ENCODE measurements at places on chromosomes 6 and 20.
A peak's percentile ranks its signal among the peaks of the same experiment; 100 is the strongest.

- no peak for DNase-seq
Measured at GRCh38 chr6:81694855-81695254, 57.6 kb downstream of the TENT5A start.

DNA sequence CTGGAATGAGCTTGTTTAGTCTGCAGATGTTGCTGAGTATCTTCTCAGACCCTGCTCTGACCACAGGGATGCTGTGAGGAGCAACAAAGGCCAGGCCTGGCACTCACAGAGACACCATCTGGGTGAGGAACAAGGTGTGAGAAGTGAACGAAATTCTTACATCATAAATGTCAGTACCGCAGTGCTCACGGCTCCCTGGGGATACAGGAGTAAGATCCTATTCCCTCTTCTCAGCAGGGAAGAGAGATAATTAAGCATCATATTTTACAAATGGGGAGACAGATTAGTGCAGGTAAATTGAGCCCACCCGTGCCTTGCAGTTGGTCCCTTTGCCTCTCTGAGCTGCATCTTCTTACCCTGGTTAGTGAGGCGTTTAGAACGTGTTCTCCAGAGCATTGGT, 106.2 kb downstream of the DTD1 start:
- no peak for DNase-seq

DNA sequence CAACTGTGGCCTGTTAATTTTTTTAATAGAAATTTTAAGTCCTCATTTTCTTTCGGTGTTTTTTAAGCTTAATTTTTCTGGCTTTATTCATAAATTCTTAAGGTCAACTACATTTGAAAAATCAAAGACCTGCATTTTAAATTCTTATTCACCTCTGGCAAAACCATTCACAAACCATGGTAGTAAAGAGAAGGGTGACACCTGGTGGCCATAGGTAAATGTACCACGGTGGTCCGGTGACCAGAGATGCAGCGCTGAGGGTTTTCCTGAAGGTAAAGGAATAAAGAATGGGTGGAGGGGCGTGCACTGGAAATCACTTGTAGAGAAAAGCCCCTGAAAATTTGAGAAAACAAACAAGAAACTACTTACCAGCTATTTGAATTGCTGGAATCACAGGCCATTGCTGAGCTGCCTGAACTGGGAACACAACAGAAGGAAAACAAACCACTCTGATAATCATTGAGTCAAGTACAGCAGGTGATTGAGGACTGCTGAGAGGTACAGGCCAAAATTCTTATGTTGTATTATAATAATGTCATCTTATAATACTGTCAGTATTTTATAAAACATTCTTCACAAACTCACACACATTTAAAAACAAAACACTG, 10.1 kb downstream of the HFE start:
- peak; percentile 42 for DNase-seq

DNA sequence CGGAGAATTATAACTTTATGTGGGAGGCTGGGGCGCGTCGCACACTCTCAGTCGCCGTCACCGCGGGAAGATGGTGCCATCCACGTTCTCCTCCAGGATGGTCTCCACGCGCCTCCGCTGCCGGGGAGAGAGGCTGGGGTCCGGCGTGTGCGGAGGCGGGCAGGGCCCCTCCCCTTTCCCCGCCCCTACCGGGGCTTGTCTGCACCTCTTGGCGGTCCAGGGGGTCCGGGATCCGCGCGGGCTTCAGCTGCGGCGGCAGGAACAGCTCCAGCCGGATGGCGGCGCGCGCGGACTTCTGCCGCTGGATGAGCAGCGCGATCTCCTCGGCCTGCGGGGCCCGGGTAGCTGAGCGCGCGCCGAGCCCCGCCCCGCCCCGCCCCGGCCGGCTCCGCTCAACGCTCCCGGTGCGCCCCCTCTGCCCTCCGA, 807 bp downstream of the LKAAEAR1 start:
- DNase-seq = no peak

DNA sequence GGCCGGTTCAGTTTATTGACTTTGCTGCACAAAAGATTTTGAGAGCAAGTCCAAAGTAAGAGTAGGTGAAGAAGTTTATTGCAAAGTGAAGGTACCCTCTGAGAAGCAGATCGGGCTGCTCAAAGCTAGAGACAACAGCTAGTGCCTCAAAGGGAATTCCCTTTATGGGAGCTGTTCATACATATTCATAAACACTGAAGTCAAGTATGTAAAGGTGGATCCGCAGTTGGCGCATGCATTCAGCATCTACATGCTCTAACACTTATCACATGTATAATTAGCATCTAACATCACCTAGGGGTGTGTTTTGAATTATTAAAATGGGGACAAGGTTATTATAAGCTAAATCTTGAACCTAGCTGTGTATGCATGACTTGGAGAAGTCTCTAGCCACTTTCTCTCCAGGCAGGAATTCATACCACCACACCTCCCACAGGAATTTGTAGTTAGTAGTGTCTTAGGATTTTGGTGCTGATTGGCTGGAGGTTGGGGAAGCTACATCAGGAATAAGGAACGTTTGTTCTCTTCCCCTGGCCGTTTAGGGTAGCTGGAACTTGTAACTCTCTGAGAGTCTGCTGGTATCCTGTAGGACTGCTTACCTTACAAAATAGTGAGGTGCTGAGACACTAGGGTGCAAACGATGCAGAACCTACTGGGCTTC, 1633.9 kb downstream of the GRIK2 start:
- DNase-seq = no peak

GRCh38 chr20:31822421-31823330, 3.5 kb downstream of the MYLK2 start:
- peak; percentile 56 for DNase-seq

DNA sequence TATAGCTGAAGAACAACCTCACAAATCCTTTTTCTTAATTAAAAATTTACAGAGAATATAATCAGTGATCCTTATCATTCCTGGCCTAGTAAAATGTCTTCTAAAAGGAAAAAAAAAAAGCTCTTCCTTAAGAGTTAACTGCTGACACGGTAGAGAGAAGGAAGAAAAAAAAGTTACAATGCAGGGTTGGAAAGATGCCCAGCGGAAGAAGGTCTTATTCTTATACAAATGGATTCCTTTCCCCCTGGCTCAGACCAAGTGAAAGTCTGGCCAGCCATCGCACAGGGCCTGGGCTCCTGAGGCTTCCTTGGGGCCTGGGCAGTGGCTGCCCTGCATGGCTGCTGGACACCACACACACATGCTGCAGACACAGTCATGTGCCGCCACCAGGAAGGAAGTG, 688.6 kb downstream of the TENT5A start:
- DNase-seq = no peak
